ENCODE measurements at places on chromosomes 13 and 19. TPM values are rescaled to one million over a fixed set of nuclear protein-coding genes. Genes with fewer than 3 reads are reported as not detected.

- no peak for DNase-seq
Observed at GRCh38 chr19:55348317-55349034, 6.0 kb downstream of the COX6B2 start.

- no peak for DNase-seq
Observed at GRCh38 chr13:32205431-32206096, 109.6 kb downstream of the ZAR1L start.

ICAM5 gene
- 1.7 TPM for polyA plus RNA-seq

DNA sequence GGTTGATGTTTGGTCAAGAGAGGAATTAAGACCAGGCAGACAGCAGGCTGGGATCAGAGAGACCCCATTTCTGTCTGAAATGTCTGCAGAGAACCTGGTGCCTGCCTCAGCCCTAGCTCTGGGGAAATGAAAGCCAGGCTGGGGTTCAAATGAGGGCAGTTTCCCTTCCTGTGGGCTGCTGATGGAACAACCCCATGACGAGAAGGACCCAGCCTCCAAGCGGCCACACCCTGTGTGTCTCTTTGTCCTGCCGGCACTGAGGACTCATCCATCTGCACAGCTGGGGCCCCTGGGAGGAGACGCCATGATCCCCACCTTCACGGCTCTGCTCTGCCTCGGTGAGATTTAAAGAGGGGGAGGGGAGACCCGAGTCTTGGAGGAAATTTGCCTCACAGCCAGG lies at the start of gene LILRB4:
Gene LILRB4 (plus strand): TSS at position 256 of the 400 bp plus-strand sequence. CDS start 49 bp downstream, at position 305.
- DNase-seq = no peak

EXOC3L2 gene
- polyA plus RNA-seq = 0.23 TPM

GRCh38 chr13:103965506-103966243 lies 899.5 kb upstream of the SLC10A2 start:
- no peak for DNase-seq

GRCh38 chr19:42255766-42256745 lies 1.1 kb upstream of the ERF start:
- DNase-seq = no peak

Measured in mammary epithelial cell (primary cell).